ENCODE measurements at places on chromosomes 2 and 18.

- no peak for DNase-seq
Observed at GRCh38 chr2:220365023-220365422, 737.6 kb downstream of the SLC4A3 start.

- no peak for DNase-seq
Observed at GRCh38 chr2:57868619-57869139, 177.9 kb upstream of the VRK2 start.

DNA sequence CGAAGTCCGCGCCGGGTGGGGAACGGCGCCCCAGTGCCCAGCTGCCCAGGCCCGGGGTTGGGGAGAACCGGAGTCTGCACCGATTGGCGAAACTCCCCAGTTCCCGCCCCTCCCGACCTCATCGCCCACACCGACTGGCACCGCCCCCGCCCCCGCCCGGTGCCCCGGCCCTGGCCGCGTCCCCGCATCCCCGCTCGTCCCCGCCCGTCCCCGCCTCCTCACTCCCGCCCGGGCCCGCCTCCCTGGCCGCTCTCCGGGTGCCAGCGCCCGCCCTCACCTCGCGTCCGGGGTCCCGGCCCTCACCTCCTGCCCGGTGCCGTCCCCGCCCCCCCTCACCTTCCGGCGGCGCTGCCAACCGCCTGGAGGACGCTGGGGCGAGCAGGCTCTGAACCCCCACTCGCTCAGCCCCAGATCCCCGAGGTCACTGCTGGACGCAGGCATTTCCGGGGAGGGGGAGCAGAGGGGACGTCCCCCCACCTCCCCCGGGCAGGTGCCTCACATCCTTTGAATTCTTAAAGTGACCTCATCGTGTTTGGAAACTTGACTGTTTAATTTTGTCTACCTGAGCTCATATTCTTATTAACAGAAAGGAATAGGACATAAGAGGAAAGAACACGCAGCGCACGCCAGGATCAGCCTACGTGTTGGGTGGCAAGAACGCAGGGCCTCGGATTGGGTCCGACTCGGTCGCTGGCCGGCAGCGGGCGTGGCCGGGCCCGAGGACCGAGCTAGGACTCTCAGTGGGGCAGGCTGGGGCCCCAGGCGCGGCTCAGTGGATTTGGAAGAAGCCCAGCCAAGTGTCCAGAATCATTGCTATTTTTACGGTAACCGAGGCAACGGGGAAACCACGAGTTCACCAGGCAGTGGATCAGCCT lies at the start of gene FAM110C:
TSS of gene FAM110C (minus strand) at position 35 of the 875 bp plus-strand sequence. CDS start 120 bp downstream, outside the sequence.
- peak; percentile 26 for DNase-seq

DNA sequence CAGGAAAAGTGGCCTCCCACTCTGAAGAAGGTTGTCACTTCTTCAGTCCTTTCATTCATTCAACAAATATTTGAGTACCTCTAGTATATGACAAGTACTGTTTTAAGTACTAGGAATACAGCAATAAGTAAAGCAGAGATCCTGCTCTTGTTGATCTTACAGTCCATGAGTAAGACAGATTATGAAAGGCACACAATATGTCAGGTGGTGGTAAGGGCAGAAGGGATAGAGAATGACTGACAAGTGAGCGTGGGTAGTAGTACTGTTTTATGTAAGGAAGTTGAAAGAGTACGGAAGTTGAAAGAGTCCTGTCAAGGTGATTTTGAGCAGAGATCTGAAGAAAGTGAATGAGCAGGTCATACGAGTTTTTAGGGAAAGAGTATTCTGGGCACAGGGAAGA lies 111.3 kb downstream of the GALNT1 start:
- DNase-seq: no peak

GRCh38 chr2:149799013-149799705 lies 211.6 kb upstream of the MMADHC start:
- no peak for DNase-seq

DNA sequence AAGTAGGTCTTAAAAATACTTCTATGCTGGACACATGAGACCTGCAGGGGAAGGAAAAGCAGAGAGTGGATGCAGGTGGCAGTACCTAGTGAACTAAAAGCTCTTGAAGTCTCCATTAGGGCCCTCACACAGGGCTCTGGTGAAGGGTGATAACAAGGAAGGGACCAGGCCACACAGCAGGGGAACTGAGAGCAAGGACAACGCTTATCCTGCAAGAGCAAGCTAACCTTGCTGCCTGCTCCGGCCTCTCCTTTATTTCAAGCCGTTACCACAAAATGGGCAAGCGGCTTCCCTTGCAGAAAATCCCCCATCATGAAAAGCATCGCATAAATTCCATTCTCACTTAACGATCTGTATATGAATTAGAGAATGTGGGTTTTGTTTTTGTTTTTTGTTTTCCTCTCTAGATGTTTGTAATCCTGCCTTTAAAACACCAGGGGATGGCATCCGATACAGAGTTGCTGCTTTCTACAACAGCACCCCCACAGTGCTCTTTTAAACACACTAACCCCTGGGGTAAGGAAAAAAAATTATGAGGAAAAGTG lies 64.5 kb downstream of the CACNB4 start:
- DNase-seq: no peak

- no peak for DNase-seq
Observed at GRCh38 chr2:160870729-160871465, 289.3 kb upstream of the TANK start.

- DNase-seq: no peak
Observed at GRCh38 chr18:74994502-74995418, 214.2 kb downstream of the PTGR3 start.

GRCh38 chr2:86223927-86224560 lies 24.8 kb downstream of the MRPL35 start:
- no peak for DNase-seq

DNA sequence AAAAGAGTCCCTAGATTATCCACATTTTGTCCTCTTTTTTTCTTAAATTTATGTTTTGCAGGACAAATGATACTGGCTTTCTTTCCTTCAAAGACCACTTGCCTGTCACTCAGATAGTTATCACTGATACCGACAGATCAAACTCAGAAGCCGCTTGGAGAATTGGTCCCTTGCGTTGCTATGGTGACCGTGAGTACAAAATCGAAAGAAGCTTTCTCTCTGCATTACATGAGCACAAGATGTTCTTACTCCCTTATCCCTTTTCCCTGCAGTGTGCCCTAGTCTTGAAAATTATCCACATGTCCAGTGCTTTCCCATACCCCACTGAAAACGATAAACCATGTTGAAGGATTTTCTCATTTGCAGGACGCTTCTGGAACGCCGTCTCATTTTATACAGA lies 738.5 kb downstream of the CNTNAP5 start:
- no peak for DNase-seq

DNA sequence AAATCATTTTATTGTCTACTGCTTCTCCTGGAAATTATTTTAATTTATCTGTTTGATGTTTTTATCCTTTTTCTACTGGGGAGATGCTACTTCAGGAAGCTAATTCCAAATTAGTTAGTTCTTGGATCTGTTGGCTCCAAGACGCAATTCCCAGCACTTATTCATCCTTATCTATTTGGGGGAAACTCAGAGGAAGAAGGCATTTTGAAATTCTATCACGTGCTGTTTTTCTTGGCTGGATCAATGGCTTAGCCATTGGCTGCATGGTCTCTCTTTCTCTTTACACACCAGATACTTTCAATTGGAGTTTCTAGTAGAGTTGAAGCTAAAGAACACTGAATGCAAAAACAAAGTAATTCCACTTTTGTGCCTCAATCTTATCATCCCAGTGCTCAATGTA lies 98.3 kb downstream of the RAPGEF4 start:
- DNase-seq: no peak

- no peak for DNase-seq
Observed at GRCh38 chr2:170512266-170512665, 202.9 kb upstream of the SP5 start.

DNA sequence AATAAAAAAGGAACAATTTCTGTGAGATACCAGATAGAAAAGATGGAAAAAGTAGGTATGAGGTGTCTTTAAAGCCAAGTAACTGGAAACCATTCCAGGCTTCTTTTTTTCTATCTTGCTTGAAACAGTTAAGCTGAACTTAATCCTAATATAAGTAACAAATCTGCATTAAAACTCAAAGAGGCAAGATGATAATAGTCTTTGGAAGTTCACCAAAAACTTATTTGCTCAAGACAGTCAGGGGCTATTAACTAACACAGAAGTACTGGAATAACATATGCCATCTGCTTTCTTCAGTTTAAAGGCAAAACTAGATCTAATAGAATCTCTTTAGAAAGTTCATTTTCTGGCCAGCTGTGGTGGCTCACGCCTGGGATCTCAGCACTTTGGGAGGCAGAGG lies 18.8 kb downstream of the PDIA6 start:
- DNase-seq: no peak

GRCh38 chr2:183948861-183949260 lies 649.5 kb upstream of the ZNF804A start:
- no peak for DNase-seq

DNA sequence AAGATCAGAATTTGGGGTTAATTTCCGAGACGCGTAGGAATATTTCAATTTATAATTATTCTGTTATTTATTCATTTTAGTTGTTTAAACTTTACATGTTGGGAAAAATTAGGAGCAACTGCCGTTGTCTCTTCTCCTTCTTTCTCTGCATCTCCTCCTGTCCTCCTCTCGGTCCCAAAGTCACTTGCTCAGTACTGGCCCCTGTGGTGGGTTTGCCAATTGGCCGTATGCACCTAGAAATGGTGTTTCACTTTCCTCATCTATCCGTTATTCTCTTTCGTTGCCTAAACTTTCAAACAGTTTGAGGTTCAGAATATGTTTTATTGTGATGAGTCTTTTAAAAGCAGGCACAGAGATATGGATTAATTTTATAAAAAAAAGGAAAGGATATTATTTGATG lies 517.9 kb downstream of the PLCL1 start:
- DNase-seq: no peak

GRCh38 chr18:77061946-77062517 lies 70.6 kb downstream of the MBP start:
- DNase-seq: no peak

- no peak for DNase-seq
Observed at GRCh38 chr18:46555724-46556123, 101.3 kb downstream of the LOXHD1 start.

DNA sequence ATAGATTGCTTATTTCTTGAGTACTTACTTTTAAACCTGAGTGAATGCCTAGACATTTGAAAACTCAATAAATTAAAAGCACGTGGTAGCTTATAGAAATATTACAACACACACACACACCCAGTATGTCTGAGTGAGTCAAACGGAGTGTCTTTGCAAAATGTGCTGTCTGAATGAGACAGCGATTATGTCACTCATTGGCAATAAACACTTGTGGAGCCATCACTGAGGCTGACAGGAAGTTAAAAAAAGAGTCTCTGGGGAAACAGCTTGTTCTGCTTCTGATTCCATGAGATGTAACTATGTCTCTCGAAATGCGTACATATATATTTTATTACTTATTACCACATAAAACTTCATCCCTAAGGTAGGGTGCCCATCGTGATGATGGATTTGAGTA lies 22.3 kb upstream of the VPS4B start:
- no peak for DNase-seq

DNA sequence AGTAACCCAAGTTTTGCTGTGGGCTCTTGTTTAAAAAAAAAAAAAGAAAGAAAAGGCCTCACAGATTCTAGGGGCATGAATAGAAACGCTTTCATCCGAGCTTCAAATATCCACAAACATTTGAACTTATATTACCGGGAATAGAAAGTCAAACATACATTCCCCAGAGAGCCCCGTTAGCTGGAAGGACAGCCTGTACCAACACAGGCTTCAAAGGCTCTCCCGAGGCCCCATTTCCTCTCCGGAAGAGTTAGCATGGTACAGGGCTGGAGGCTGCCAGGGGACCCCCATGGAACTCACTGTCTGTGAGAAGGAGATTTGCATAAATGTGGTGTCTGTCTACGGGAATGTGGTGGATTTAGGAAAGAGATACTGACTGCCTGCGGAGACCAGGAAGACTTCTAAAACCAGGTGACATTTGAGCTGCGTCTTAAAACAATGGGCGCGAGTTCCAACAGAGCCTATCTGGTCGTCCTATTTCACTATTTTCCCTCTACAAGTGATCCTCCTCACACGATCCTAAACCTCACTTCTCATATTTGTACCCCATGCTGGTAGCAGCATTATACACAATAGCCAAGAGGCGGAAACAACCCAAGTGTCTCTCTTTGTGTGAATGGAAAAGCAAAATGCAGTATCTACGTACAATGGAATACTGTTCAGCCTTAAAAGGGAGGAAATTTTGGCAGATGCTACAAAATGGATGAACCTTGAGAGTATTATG lies 820 bp upstream of the MATN3 start:
- no peak for DNase-seq

- DNase-seq: no peak
Observed at GRCh38 chr2:213500881-213501280, 216.6 kb downstream of the SPAG16 start.

DNA sequence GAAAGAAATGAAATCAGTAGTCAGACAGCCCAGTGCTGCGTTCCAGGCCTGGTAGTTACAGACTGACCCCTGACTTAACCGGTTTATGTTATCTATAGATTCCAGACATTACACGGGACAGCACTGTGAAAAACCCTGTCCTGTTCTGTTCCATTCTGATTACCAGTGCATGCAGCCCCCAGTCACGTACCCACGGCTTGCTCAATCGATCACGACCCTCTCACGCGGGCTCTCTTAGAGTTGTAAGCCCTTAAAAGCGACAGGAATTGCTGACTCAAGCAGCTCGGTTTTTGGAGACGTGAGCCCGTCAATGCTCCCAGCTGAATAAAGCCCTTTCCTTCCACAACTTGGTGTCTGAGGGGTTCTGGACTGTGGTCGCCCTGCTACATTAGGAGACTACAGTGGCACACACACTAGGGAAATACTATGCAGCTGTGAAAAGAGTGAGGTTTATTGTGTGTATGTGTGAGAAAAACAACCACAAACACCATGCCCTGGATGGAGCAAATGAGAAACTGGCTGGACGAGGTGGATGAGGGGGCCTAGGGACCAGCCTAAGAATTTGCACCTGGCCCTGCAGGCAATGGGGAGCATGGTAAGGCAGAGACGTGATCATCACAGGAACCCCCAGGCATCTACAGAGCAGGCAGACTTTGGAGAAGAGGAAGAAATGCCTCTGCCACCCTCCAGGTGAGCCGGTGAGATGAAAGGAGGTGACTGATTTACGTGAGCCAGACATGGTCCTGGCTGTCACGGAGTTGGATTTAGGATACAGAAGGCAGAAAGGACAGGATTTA lies 49.1 kb upstream of the SEMA4C start:
- DNase-seq: no peak

DNA sequence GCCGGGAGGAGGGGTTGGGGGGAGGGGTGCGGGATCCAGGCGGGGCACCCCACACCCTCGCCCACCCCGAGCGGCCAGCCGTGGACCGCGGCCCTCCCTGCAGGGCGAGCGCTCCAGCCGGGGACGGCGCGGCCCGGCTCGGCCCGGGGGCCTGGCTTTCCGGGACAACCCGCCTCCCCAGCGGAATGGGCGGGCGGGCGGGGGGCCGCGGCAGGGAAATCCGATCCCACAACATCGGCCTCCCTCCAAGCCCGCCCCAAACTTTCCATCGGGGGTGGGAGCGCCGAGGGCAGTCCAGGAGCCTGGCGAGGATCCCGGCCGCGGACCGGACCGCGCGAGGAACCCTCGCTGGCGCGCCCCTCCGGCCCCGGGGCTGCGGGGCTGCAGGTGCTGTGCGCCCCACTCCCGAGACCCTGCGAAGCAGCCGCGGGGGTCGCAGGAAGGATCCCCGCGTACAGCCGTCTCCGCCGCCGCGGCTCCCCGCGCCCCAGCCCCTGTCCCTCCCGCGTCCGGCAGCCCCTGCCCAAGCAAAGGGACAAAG lies 529 bp downstream of the SEMA4C start:
- no peak for DNase-seq

Data from activated gamma-delta T cell treated with anti-CD3 and anti-CD28 coated beads, Interleukin-2, amount 50 U/mL, for 16 hours (primary cell).